Lung microvascular endothelial cell (primary cell): ENCODE measurements at places on chromosomes 13 and 19. TPM values are rescaled to one million over a fixed set of nuclear protein-coding genes. Genes with fewer than 3 reads are reported as not detected.

KIR2DL4 gene
- not detected in 2 replicates for total RNA-seq

DNA sequence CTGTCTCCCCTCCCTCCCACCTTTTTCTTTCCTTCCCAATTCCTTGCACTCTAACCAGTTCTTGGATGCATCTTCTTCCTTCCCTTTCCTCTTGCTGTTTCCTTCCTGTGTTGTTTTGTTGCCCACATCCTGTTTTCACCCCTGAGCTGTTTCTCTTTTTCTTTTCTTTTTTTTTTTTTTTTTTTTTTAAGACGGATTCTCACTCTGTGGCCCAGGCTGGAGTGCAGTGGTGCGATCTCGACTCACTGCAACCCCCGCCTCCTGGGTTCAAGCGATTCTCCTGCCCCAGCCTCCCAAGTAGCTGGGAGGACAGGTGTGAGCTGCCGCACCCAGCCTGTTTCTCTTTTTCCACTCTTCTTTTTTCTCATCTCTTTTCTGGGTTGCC is 6.9 kb downstream of the MYADM start:
- no peak for DNase-seq

PLPPR3 gene
- under 0.01 and 0.44 TPM in 2 replicates for total RNA-seq

GRCh38 chr13:42762917-42763316 is 18.5 kb upstream of the FAM216B start:
- no peak for DNase-seq

SAMD1 gene
- total RNA-seq: 8.3 and 18.3 TPM in 2 replicates

- no peak for DNase-seq
Observed at GRCh38 chr13:53198736-53199135, 170.1 kb downstream of the OLFM4 start.

DNA sequence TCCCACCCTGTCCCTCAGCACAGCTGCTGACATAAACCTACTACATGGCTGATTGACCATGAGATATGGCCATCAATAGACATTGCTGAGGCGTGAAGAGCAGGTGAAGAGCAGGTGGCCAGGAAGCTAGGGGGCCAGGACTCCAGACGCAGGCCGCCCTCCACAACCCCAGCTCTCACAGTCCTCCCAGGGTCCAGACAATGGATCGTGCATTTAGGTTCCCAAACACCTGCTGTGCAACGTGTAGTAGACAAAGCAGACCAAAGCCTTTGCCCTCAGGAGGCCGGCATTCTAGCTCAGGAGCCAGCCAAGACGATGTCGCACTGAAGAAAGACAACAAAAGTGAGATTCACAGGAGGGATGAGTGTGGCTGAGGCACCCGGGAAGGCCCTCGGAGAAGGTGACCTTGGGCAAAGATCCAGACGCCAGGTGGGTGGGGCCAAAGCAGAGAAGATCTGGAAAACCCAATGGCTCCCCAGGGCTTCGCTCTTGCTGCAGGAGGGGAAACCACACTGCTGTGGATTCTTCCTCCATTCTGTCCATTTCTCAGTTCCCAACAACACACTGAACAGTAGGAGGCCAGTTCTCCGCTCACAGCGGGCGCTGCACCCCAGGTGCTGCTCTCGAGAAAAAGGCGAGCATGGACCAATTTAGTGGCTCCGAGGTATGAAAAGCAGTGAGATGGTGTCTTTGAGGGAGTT is 1.4 kb downstream of the FFAR1 start:
- DNase-seq: no peak

DNA sequence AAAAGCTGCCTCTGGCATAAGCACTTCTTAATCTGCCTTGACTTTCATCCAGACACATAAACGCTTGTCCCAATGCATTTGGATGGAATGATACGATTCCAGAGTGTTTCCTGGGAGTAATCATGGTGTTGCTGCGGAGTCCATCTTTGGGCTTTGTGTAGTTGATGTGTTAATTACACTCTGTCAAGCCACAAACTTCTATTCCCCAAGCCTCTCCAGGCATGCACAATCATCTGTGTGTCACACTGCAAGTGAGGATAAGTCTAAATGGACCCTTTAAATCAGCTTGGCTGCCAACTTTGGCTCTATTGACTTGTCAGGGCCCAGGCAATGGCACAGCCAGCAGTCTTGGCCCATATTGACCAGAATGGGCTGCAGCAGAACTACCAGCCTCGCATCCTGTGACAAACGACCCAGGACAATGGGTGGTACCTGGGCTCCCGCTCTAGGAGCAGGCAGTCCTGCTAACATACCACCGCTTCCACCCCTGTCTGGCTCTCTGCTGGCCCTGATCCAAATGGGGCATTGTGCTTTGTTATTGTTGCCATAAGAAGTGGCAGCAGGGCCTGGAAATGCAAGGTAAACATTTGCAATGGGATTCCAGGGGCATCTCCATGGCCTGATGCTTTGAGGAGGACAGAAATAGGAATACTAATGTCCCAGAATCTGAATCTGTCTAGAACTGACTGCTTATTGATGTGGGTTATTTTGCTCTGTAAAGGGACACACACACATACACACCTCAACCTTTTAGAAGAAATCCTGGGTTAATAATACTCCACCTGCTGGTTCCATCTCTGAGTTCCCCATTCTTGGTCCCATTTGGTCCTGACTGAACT is 127.2 kb downstream of the DNAJC15 start:
- no peak for DNase-seq

DNA sequence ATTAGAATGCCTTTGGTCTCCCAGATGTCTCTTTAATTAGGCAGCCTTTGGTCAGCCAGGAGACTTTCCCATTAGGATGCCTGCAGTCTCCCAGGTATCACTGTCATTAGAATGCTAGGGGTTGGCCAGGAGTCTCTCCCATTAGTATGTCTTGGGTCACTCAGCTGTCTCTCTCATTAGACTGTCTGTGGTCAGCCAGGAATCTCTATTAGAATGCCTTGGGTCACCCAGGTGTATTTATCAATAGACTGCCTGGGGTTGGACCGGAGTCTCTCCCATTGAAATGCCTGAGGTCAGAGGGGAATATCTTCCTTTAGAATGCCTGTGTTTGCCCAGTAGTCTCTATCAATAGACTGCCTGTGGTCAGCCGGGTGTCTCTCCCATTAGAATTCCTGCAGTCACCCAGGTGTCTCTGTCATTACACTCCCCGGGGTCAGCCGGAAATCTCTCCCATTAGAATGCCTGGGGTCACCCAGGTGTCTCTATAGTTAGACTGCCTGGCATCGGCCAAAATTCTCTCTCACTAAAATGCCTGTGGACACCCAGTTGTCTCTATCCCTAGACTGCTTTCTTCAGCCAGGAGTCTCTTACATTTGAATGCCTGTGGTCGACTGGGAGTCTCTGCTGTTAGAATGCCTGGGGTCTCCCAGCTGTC is 1460.3 kb downstream of the UQCRFS1 start:
- DNase-seq: no peak

- DNase-seq: no peak
Observed at GRCh38 chr19:43782311-43782660, 1.5 kb upstream of the KCNN4 start.

DNA sequence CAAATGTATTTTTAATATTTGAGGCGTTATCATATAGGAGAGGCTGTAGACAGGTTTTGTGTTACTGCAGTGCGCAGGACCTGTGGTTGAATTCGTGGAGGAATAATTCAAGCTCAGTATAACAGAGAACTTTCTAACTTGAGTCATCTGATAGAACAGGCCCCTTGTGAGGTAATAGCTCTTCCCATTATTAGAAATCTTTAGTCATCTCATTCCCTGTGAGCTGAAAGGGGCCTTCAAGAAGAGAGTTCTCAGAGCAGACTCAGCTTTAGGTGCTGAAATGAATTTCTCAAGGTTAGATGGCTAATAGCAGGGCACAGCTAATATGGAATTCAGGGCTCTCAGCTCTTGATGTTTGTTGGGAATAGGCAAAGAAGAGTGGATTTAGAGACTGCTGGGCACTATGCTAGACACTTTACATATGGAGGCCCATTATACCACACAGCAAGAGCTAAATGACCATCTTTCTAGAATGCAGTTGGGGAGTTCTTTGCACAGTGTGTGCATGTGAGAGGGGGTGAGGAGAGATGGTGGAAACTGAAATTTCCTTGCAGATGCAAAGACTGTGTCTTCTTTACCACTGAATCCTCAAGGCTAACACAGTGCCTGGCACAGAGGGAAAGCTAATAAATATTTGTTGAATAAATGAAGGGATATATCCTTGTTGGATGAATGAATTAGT is 89.5 kb downstream of the DGKH start:
- no peak for DNase-seq

- peak; percentile 75 for DNase-seq
Observed at GRCh38 chr13:96984051-96984508, 10.2 kb downstream of the OXGR1 start.

DNA sequence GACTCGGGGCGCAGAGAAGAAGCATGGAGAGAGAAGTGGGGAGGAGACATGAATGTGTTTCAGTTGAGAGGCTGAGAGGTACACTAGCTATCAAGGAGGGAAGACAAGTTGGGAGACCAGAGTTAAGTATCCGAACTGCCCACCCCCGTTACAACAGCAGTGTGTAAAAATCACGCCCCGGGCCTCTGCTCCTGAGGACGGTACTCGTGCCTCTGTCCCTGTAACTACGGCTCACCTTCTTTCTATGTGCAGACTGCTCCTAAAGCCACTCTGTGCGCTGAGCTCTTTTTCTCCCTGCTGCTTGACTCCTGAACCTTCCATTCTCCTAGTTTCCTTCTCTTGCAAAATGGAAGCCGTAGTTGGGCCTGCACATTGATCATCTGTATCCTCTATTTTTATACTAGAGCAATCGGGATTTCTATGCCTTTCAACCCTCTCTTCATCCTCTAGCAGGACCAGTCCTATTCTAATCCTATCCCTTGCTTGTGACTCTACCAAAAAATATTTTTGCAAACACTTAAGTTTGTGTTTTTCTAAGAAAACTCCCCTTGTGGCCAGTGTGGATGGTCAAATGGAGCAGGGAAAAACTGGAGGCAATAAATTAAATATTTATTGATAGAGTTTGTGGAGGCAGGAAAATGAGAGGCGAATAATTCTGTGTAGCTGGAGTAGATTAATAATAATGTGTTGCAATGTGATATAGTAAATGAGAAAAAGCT is 569 bp downstream of the POLR1D start:
- peak; percentile 35 for DNase-seq

MADCAM1 gene
- total RNA-seq: under 0.01 TPM in 1 of 2 replicates, not detected in the other

DNA sequence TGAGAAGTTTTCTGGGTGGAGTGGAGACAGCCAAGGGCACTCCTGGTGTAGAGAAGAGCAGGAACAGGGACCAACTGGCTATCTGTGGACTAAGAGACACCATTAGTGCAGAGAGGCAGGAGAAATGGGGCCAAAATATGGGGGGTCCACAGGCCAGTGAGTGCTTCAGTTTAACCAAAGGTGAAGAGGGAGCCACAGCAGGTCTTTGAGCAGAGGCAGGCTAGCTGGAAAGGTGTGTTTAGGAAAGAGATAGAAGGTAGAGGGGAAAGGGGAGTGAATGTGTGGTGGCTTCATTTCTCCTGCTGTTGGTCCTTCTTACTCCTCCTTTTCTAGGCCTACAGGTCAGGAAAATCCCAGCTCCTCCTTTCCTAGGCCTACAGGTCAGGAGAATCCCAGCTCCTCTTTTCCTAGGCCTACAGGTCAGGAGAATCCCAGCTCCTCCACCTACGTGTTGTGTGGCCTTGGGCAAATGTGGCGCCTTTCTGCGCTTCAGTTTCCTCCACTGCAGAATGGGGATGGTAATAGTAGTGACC is 1.5 kb downstream of the TMEM238 start:
- no peak for DNase-seq

- DNase-seq: no peak
Observed at GRCh38 chr13:79398127-79398526, 7.9 kb downstream of the RBM26 start.

- DNase-seq: peak; percentile 80
Observed at GRCh38 chr13:46614582-46614981, 61.6 kb downstream of the LRCH1 start.

PAN3 gene
- 14.6 and 17.5 TPM in 2 replicates for total RNA-seq

GRCh38 chr19:39679056-39679790 is 23.5 kb downstream of the LGALS16 start:
- no peak for DNase-seq

ADM5 gene
- total RNA-seq: 0.22 and 0.40 TPM in 2 replicates

COX6B1 gene
- total RNA-seq: 287 and 398 TPM in 2 replicates

- no peak for DNase-seq
Observed at GRCh38 chr13:34006011-34006410, 188.1 kb downstream of the RFC3 start.

CEACAM6 gene
- not detected in 2 replicates for total RNA-seq

DNA sequence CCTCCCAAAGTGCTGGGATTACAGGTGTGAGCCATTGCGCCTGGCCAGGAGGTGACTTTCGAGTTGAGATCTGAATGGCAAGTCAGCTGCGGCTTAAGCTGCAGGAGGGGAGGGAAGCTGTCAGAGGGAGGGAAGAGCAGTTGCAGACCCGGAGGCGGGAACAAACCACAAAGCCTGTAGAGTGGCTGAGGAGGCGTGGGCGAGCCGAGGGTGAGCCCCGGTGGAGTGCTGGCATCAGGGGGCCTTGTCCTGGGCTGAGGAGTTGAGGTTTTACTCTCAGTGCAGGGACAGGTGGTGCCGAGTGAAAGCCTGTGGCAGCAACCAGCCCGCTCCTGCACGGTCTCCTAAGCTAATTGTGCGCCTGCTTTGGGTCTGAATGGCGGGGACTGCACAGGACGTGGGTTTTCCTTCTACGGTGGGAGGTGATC is 24.2 kb downstream of the PPP1R37 start:
- no peak for DNase-seq

- DNase-seq: no peak
Observed at GRCh38 chr19:35890113-35890650, 10.2 kb downstream of the NFKBID start.

CYP4F11 gene
- not detected in 2 replicates for total RNA-seq

DNA sequence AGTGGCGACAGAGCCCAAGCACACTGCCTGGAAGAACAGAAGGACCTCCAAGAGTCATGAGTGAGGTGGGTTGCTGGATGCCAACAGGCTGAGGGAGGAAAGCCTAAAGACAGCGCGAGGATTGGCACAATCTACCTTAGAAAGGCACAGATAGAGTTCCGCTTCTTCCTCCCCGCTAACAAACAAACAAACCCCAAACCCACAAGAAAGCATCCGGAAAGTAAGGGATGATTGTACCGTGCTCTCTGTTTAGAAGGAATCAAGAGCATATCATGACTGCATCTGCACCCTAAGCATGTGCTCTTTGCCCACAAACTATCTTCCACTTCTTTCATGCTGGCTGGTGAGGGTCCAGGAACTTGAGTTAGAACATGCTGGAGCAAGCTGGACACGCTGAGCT is 233.0 kb upstream of the KLF12 start:
- no peak for DNase-seq

SHISA7 gene
- not detected in 2 replicates for total RNA-seq

- no peak for DNase-seq
Observed at GRCh38 chr13:87234981-87235380, 436.2 kb upstream of the SLITRK5 start.

DNA sequence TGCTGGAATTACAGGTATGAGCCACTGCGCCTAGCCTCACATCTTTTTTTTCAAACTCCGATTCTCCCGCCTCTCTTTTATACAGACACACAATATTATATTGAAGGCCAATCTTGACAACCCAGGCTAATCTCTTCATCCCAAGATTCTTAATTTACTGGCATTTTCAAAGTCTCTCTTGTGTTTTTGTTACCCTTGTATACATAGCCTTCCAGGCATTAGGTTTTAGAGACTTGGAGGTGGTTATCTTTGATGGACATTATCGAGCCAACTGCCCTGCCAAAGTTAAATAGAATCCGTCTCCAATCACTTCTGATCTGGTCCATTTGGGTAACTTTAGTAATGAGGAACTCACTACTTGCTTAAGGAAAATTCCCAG is 14.4 kb upstream of the CYP2A7 start:
- DNase-seq: no peak

- DNase-seq: no peak
Observed at GRCh38 chr13:29909975-29910674, 59.7 kb upstream of the UBL3 start.

PRKD2 gene
- total RNA-seq: 28.1 and 30.6 TPM in 2 replicates

GJA3 gene
- under 0.01 TPM in 1 of 2 replicates, not detected in the other for total RNA-seq

ZNF780B gene
- 6.1 and 6.2 TPM in 2 replicates for total RNA-seq

SELENOV gene
- not detected in 2 replicates for total RNA-seq

GRCh38 chr13:29438769-29439168 is 156.7 kb downstream of the SLC7A1 start:
- no peak for DNase-seq
